Stimulated activated CD4-positive, alpha-beta T cell treated with anti-CD3 and anti-CD28 coated beads, Interleukin-15, amount 100 ng/mL, for 48 hours (primary cell): ENCODE measurements at places on chromosomes 2 and 18.

DNA sequence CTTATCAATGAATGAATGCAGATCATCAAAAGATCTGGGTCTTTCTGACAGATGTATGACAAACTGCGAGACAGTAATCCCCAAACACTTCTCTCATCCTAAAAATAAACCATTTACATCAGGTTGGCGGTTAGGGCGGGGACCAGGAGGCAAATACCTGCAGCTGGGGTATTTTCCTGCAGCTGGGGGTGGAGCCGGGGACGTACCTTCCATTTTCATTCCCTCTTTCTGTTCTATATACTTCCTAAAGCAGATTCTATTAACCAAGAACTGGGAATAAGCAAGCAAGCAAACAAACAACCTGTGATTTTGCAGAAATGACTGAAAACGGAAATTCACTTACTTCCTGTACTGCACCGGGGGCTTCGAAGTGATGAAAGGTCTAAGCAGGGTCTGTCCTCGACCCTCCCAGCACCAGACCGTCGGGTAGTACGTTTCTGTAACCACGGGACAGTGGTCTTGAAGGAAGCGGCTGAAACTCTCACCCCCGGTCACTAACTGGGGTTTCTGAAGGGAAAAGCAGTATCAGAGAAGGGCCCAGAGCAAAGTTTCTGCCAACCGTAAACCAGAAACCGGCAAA is 1.2 kb downstream of the ABHD3 start:
- no peak for DNase-seq

DNA sequence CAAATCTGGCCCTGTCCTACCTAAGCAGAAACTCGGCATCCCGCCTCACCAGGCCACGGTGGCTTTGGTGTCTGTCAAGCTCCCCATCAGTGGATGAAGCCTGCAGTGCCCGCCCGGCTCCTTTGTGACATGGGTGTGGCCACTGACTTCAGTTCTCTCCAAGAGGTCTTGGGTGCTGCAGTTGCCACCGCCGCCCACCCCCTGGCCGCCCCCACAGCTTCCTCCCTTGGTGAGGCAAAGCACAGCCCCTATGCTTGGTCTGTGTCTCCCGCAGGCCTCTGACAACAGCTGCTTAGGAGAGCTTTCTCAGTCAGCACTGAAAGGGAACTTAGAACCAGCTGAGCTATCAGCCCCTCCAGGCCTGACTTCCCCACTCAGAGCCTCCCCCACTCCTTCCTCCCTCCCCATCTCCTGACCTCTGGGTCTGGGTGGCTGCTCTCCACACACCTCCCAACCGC is 22.9 kb upstream of the GPR55 start:
- no peak for DNase-seq

DNA sequence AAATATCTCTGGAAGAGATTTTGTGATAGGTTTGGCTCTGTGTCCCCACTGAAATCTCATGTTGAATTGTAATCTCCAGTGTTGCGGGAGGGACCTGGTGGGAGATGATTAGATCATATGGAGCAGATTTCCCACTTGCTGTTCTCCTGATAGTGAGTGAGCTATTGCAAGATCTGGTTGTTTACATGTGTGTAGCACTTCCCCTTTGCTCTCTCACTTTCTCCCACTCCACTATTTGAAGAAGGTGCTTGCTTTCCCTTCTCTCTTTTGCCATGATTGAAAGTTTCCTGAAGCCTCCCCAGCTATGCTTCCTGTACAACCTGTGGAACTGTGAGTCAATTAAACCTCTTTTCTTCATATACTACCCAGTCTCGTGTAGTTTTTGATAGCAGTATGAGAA is 97.0 kb upstream of the FN1 start:
- DNase-seq: no peak

GRCh38 chr2:16960579-16960978 is 294.9 kb upstream of the CYRIA start:
- DNase-seq: no peak

DNA sequence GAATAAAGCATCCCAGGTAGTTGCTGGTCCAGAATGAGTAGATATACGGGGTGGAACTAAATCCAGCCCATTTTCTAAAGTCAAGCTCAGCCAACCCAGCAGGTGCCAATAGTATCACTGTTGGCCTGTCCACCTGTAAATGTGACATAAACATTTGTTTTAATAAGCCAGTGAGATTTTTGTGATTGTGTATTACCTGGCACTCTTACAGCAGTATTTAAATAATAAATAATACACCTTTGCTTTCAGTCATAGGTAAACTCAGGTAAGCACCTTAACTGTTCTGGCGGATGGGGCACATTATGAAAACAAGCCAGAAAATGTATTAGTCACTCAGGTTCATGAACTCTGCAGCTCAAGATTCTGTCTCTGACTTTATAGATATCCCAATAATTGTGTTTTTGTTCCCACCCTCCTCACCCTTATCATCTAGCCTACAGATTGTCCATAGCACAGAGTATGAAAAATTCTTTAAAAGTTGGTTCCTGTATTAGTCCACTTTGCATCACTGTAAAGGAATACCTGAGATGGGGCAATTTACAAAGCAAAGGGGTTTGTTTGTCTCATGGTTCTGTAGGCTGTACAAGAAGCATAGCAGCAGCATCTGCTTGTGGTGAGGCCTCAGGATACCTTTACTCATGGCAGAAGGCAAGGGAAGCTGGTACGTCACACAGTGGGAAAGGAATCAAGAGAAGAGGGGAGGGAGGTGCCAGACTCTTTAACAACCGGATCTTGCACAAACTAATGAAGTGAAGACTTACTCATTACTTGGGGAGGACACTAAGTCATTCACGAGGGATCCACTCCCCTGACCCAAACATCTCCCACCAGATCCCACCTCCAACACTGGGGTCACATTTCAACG is 73.0 kb upstream of the CYRIA start:
- no peak for DNase-seq

DNA sequence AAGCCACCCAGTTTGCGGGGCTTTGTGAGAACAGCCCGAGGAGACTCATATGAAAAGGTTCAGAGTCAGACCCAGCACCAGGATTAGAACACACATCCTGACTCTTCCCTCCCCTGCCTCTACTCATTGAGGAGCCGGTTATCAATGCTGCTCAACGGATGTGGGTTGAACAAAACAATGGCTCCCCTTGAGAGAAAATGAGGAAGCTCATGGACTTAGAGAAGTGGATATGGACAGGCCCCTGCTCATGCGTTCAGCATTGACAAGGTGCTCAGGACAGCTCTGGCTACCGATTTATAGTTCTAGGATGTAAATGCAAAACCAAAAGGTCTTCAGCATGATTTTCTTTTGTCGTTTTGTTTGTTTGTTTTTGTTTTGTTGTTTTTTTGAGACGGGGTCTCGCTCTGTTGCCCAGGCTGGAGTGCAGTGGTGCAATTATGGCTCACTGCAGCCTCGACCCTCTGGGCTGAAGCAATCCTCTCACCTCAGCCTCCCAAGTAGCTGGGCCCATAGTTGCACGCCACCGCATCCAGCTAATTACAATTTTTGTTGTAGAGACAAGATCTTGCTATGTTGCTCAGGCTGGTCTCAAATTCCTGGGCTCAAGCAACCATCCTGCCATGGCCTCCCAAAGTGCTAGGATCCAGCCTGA is 32.0 kb upstream of the AGAP1 start:
- DNase-seq: no peak

- DNase-seq: no peak
Observed at GRCh38 chr2:166375195-166375735, 479 bp downstream of the SCN9A start.

DNA sequence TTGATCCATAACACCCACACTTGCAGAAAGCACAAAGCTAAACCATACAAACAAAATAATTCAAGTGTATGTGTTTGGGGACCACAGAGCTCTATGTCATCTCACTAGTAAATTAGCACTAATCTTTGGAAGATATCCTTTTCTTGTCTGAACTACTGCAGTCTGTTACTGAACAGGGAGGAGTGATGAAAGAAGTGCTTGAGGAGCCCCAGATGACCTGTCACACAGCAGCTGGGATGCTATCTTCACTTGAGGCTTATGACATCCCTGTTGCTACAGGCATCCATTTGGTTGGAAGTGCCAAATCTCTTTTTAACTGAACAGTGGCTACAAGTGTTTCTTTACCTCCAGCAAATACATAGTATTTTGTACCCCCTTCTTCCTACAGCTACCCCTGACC is 386.3 kb upstream of the CHAC2 start:
- DNase-seq: no peak

DNA sequence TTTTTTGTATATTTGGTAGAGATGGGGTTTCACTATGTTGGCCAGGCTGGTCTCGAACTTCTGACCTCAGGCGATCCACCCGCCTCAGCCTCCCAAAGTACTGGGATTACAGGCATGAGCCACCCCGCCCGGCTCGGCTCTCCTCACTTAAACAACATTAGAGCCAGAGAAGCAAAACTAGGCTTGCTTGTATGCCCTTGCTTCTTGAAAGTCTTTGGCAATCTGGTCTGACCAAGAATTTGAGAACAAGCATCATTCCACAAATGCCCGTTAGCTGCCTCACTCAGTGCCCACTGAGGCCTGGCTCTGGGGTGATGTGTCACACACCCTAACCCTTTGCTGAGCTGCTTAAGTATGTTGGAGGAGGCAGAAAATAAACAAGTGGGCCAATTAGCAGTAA is 33.5 kb downstream of the SOWAHC start:
- no peak for DNase-seq

- no peak for DNase-seq
Observed at GRCh38 chr2:74712223-74713053, 58.4 kb downstream of the SEMA4F start.

DNA sequence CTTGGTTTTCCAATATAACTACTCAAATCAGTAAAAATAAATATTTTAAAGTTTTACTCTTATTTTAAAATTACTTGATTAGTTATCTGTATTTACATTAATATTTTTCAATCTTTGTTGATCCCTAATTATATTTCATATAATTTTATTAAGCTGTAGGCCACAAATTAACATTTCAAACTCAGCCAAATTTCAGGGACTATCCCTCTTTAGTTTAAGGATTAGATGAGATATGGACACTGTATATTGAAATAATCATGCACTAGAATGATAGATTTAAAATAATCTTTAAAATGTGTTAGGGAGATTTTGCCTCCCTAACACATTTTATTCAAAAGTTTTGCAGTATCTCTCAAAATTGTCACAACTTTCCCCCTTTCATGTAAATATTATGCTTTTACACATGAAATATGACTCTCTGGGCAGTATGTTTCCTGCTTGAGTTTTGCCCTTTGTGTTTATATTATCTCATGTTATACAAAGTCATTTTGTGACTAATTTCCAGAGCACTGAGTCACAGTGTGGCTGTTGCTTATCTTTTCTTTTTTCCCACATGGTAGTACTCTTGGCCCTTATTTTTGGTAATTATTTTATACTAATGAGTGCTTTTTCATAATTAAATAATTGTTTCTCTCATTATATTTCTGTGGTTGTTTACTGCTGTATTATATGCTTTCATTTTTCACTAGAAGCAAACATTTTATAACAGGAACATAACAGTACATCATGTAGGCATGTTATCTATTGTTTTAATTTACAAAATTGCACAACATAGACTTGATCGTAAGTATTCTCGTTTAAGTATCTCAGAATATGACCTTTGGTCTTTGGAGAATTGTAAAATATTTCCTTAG is 1.2 kb downstream of the TFPI start:
- DNase-seq: no peak

DNA sequence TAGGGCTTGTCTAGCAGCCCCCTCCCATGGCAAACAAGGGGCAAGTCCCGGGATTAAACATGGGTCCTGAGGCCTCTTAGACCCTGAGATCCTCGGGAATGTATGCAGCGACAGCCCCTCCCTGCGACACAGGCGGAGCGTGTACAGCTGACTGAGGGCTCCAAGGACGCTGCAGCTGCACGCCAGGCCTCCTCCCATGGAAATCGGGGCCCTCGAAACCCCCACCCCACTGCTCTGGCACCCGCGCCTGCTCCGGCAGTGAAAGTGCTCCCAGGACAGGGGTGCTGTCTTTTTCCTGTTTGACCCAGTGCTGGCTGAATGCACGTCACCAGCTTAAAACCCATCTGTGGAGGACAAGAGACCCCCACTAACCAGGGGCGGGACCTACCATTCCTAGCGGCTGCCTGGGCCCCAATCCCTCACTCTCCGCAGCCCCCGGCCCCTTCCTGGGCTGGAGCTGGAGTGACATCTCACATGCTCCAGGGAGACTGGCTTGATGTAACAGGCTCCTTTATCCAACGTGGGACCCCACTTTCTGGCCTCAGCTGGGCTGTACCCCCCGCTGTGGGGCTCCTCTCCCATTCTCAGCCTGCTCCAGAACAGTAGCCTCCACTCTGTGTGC is 247.7 kb downstream of the TWIST2 start:
- no peak for DNase-seq

- no peak for DNase-seq
Observed at GRCh38 chr2:105843476-105844374, 99.0 kb downstream of the NCK2 start.

DNA sequence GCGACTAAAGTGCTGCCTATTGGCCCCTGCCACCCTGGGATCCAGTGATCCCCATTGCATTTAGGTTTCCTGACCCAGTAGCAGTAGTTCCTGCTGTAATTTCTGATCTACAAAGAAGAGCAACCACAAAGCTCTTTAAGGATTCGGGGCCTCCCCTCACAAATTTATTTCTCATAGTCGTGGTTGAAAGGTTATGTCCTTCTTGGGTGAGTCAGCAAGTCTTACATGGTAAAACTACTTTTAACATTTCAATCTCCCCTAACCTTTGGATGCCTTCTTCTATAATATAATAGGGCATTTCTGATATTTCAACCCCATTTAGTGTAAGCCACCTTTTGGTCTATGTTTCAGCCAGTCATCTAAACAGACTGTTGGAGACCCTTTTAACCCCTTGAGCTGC is 14.9 kb downstream of the PIKFYVE start:
- DNase-seq: no peak

- DNase-seq: no peak
Observed at GRCh38 chr2:216118474-216118873, 9.3 kb downstream of the XRCC5 start.

DNA sequence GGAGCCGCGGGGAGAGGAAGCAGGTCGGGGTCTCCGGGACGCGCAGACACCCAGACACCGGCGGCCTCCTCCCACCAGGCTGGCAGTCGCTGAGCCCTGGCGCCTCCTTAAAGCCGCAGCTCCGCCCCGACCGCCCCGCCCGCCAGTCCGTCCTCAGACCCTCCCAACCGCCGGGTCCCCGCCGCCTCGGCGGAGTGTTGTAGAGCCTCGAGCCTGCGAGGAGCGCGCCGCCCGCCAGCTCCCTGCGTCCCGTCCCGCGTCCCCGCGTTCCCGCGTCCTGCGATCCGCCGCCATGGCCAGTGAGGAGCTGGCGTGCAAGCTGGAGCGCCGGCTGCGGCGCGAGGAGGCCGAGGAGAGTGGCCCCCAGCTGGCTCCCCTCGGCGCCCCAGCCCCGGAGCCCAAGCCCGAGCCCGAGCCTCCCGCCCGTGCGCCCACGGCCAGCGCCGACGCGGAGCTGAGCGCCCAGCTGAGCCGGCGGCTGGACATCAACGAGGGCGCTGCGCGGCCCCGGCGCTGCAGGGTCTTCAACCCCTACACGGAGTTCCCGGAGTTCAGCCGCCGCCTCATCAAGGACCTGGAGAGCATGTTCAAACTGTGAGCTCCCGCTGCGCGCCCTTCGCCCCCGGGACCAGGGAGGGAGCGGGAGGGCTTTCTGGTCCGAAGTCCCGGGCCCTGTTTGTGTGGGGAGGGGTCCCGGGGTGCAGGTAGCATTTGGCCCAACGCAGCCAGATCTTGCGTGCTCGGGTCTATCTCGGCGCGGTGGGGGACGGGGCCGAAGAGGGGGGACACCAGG is at the start of gene EFHD1:
TSS of gene EFHD1 (plus strand) at position 192 of the 793 bp plus-strand sequence. CDS start at position 293, 101 bp downstream.
- peak; percentile 47 for DNase-seq
